T-helper 2 cell treated with Interferon-gamma antibody and Interleukin-4, amounts not matched to agents 100 ng/mL and 5 ng/mL, for 36 hours (primary cell): ENCODE measurements at places on chromosomes 3 and 15. TPM values are rescaled to one million over a fixed set of nuclear protein-coding genes. Genes with fewer than 3 reads are reported as not detected.

The COL6A5 gene
- not detected in 2 replicates for total RNA-seq

The EXD1 gene
- total RNA-seq: not detected in 2 replicates

The SGO1 gene
- total RNA-seq: 29.7 and 30.5 TPM in 2 replicates

The DNAJA4 gene
- total RNA-seq: 39.2 and 39.5 TPM in 2 replicates

The TTLL13 gene
- total RNA-seq: 0.34 and 1.1 TPM in 2 replicates

The CERS3 gene
- 0.45 and 0.57 TPM in 2 replicates for total RNA-seq

The CIP2A gene
- 56.2 and 57.0 TPM in 2 replicates for total RNA-seq

The YEATS2 gene
- 41.2 and 43.3 TPM in 2 replicates for total RNA-seq

The CDHR4 gene
- not detected in 2 replicates for total RNA-seq

The CYP8B1 gene
- total RNA-seq: not detected in 2 replicates

The CTDSPL2 gene
- total RNA-seq: 65.4 and 70.0 TPM in 2 replicates

The RTP3 gene
- not detected in 2 replicates for total RNA-seq

The SFMBT1 gene
- total RNA-seq: 24.0 and 26.5 TPM in 2 replicates

The GABRR3 gene
- total RNA-seq: 0.05 TPM in 2 replicates

The INAFM2 gene
- total RNA-seq: 6.8 and 9.9 TPM in 2 replicates

The HIGD2B gene
- 0.16 TPM in 1 of 2 replicates, not detected in the other for total RNA-seq

The KBTBD8 gene
- total RNA-seq: 8.0 and 10.7 TPM in 2 replicates

The RBMS3 gene
- total RNA-seq: 0.41 and 0.73 TPM in 2 replicates

The PRSS50 gene
- not detected in 2 replicates for total RNA-seq
